Stimulated activated CD4-positive, alpha-beta T cell treated with anti-CD3 and anti-CD28 coated beads, TNF-alpha, amount 100 ng/mL, for 1 hour (primary cell): ENCODE measurements at places on chromosomes 12 and 14.

GRCh38 chr12:100518376-100518775 is 44.7 kb downstream of the NR1H4 start:
- no peak for DNase-seq

- no peak for DNase-seq
Observed at GRCh38 chr12:63862187-63862968, 17.9 kb downstream of the SRGAP1 start.

- no peak for DNase-seq
Observed at GRCh38 chr14:102953100-102953499, 30.6 kb downstream of the AMN start.

DNA sequence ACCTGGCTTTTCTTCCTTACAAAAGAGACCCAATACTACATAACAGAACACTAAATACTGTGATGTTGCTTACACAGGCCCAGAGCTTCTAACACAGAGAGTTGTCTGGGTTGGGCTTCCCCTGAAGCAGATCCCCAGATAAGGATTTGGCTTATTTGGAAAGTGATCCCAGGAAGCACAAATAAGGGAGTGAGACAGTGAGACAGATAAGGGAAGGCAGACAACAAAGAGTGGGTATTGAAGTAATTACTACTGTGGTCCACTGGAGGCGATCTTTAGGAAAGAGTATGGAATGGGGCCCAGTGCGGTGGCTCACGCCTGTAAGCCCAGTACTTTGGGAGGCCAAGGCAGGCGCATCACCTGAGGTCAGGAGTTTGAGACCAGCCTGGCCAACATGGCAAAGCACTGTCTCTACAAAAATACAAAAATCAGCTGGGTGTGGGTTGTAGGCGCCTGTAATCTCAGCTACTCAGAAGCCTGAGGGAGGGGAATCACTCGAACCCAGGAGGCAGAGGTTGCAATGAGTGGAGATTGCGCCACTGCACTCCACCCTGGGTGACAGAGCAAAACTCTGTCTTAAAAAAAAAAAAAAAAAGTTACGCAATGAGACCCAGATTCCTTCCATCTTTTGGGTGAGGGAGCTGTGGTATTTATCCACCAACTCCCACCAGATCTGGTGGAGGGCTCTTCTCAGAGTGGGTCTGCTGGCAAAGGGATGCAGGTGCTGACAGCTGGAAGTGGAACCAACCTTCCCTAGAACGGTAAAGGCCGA is 10.2 kb upstream of the C12orf43 start:
- no peak for DNase-seq

GRCh38 chr12:88145567-88146505 is 3.7 kb downstream of the TMTC3 start:
- no peak for DNase-seq

GRCh38 chr12:104929977-104930376 is 28.1 kb downstream of the SLC41A2 start:
- no peak for DNase-seq

GRCh38 chr12:27237790-27238771 is 6.0 kb upstream of the STK38L start:
- DNase-seq = no peak

GRCh38 chr14:53022593-53022992 is 71.7 kb upstream of the FERMT2 start:
- no peak for DNase-seq

- DNase-seq = no peak
Observed at GRCh38 chr12:74535536-74535935, 2.1 kb upstream of the ATXN7L3B start.

GRCh38 chr12:107778383-107779025 is 4.0 kb downstream of the ASCL4 start:
- DNase-seq = no peak

DNA sequence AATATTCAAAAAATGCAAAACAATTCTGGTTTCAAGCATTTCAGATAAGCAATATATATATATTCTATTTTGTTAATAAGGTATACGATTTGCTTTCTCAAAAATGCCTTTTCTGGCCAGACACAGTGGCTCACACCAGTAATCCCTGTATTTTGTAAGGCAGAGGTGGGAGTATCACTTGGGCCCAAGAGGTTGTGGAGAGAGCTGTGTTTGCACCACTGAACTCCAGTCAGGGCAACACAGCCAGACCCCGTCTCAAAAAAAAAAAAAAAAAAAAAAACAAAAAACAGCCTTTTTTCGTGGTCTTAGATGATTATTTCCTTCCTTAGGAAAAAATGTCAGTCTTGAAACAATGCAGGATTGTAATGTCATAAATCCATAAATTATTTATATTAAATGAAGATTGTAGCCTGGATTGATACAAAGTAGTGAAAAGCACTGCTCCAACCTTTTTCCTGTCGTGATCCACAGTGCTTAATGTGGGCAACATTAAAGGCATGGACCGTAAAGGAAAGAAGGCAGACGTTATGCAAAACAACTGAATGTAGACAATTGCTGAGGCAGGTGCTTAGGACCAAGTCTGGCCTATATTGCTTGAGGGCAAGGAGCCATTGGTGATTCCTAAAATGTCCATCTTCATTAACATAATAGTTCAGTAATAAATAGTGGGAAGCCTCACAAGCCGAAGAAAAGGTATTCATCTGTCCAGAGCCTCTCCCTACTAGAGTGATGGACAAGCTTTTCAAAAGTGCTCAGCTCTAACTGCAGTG is 36.8 kb downstream of the RAD52 start:
- DNase-seq = no peak

DNA sequence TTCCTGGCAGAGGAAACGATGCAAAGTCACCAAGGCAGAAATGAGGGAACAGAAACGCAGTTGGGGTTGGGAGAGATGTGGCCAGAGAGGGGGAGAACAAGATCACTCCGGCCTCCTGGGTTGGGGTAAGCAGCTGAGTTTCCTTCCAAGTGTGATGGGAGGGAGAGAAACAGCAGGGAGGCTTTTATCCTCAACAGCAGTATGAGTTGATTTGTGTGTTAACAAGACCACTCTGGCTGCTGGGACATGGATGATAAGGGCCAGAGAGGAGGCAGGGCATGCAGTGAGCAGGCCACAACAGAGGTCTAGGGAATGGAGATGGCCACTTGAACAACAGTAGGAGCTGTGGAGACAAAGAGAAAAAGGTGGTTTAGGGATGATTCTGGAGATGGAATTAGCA is 66.8 kb downstream of the GLRX5 start:
- no peak for DNase-seq

DNA sequence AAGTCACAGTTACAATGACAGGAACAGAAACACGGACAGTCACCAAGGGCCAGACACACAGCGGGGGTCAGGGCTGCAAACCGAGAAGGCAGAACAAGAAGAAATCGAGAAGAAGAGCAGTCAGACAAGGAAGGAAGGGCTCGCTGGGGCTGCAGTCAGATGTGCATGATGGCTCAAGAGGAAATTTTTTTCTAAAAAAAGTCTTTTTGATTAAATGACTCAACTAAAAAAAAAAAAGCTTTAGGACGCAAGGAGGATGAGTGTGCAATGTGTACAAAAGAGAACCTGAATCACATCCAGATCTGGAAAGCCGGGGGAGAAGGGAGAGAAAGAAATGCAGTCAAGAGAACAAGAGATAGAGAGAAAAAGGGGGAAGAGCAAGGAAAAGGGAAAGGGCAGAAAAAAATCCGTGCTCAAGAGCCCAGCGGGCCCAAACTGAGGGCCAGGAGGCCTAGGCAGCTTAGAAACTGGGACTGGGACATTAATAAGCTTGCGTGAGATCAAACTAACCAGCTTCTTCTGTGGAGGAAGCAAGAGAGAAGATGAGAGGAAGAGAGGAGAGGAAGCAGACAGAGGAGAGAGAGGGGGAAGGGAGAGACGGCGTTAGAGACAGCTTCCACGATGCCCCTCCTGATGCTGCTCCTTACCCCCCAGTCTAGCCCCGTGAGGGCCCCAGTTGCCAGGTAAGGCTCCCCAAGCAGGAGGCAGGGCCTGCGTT is 6.7 kb downstream of the IFFO1 start:
- DNase-seq = no peak

- no peak for DNase-seq
Observed at GRCh38 chr12:3704512-3705353, 48.2 kb downstream of the CRACR2A start.

GRCh38 chr12:43337571-43338444 is 214.2 kb downstream of the ADAMTS20 start:
- no peak for DNase-seq

DNA sequence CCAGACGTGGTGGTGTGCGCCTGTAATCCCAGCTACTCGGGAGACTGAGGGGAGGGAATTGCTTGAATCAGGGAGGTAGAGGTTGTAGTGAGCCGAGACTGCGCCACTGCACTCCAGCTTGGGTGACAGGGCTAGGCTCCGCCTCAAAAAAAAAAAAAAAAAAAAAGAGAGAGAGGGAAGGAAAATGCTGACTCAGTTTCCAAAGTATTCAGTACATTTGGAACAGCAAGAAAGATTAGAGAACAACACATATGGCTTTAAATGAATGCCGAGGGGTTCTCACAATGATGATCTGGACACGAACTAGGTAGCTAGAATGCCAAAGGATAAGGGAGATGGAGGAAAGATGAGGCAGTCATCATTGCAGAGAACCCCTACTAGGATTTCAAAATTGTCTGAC is 97.4 kb downstream of the NAV3 start:
- no peak for DNase-seq

GRCh38 chr14:34012978-34013720 is 62.3 kb upstream of the EGLN3 start:
- DNase-seq = no peak

DNA sequence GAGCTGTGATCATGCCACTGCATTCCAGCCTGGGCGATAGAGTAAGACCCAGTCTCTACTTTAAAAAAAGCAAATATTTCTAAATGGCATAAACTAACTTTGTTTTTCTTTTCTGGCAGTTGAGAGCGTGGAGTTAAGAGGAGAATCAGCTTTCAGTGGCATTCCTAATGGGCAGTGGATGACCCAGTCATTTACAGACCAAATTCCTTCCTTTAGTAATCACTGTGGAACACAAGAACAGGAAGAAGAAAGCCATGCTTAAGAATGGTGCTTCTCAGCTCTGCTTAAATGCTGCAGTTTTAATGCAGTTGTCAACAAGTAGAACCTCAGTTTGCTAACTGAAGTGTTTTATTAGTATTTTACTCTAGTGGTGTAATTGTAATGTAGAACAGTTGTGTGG is 21.2 kb downstream of the TDG start:
- DNase-seq = no peak
